Hematopoietic multipotent progenitor cell treated with erythropoietin and hydrocortisone succinate and interleukin-3 and kit ligand, for 8 days (in vitro differentiated cells): ENCODE measurements at places on chromosomes 5 and 9.

DNA sequence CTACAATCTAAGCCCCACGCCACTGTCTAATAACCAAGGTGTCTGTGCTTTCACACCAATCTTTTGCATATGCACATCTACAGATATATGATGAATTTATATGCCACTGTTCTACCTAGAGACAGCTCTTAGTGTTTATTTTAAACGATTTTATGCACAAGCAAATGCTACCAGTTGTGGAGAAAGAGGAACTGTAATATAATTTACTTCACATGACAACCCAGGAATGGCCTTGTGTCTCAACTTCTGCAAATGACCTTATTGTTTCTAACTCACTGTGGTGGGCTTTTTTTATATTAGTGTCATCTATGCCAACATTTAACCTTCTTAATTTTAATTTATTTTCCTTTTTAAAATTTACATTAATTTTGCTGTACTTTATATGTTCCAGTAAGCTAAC is 531.1 kb upstream of the TLE4 start:
- no peak for DNase-seq

DNA sequence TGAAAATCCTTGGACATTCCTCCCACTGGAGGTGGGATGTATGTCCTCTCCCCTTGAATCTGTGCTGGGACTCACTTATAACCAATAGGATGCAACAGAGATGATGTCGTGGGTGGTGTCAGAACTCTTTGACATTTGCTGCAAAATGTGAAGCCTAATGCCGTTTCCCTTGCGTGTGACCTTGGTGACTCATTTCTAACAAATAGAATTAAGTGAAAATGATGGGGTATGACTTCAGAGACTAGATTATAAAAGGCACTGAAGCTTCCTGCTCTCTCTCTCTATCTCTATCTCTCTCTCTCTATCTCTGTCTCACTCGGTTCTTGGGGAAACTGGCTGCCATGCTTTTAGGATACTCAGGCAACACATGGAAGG is 126.1 kb upstream of the STC2 start:
- DNase-seq = no peak

DNA sequence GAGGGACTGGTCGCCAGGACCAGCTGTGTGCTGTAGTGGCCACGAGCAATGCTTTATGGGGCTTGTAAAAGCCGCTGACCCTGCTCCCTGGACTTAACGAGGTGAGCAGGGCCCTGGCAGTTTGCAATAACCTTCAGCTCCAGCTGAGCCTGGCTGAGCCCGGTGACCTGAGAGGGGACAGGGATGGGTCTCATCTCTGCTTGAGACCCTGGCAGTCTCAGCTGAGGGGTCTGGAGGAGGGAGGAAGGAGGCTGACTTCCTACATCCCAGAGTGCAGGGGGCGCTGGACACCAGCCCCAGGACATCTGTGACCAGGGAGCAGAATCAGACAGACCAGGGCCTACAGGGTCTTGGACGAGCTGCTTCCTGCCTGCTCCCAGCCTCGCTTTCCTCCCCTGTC is 277.5 kb upstream of the MVB12B start:
- no peak for DNase-seq

- no peak for DNase-seq
Measured at GRCh38 chr9:16505199-16505598, 365.3 kb downstream of the BNC2 start.

DNA sequence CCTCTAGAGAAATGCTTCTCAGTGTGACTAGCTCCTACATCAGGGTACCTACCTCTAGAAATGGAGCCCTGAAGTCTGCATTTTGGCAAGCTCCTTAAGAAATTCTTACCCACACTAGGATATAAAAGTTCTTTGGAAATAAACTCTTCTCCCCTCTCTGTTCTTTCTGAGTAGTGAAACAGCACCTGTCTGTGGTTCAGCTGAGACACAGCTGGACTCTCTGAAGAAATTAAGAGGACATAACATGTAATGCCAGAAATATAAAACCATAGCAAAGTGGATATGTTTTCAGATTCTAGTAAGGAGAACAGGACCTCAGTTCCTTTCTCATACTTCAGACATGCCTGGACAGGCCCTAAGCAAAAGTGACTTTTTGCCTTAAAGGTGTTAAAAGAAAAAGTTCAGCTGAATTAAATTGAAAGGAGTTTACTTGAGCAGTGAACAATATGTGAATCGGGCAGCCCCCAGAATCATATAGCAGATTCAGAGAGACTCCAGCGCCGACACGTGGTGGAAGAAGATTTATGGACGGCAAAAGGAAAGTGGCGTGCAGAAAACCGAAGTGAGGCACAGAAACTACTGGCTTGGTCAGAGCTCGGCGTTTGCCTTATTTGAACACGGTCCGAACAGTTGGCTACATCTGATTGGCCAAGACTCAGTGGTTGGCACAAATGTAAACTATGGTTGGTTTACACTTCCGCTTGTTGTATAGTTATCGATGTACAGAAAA is 64.5 kb downstream of the PRKACG start:
- DNase-seq = peak; percentile 64

GRCh38 chr5:10588779-10589447 is 25.0 kb downstream of the ANKRD33B start:
- DNase-seq = peak; percentile 96
